ENCODE measurements at places on chromosomes 2 and 18. TPM values are rescaled to one million over a fixed set of nuclear protein-coding genes. Genes with fewer than 3 reads are reported as not detected.

Gene TCF23
- total RNA-seq, result not detected

Gene IL37
- total RNA-seq, result not detected

Gene EHD3
- 23.6 TPM for total RNA-seq

Gene SCYGR3
- total RNA-seq, result not detected

Gene SLC4A5
- total RNA-seq, result not detected

Gene ELOA2
- total RNA-seq, result not detected

Gene UGT1A5
- total RNA-seq, result not detected

Gene XIRP2
- total RNA-seq, result not detected

Gene TUBA4B
- not detected for total RNA-seq

Gene PDE11A
- total RNA-seq, result 0.18 TPM

Gene FKBP1B
- 8.4 TPM for total RNA-seq

Gene CRACDL
- not detected for total RNA-seq

Gene SPATS2L
- total RNA-seq, result 114 TPM

Gene CLEC4F
- total RNA-seq, result not detected

Gene VWC2L
- total RNA-seq, result not detected

Gene MTCL1
- total RNA-seq, result 15.4 TPM

Gene FBXO15
- 0.53 TPM for total RNA-seq

Gene OXER1
- not detected for total RNA-seq

Gene RESP18
- not detected for total RNA-seq

Gene THAP4
- 45.5 TPM for total RNA-seq

Gene VSNL1
- total RNA-seq, result not detected

Gene SPTBN1
- total RNA-seq, result 114 TPM

Gene DPP10
- total RNA-seq, result not detected

Gene CCDC148
- not detected for total RNA-seq

Gene RAPGEF4
- 0.18 TPM for total RNA-seq

Gene WIPF1
- 13.8 TPM for total RNA-seq

Gene ERMN
- not detected for total RNA-seq

Gene LPIN1
- total RNA-seq, result 75.8 TPM

Gene RGPD4
- total RNA-seq, result not detected

Gene DOCK10
- total RNA-seq, result 11.8 TPM

Gene LRRTM1
- total RNA-seq, result not detected

Gene GAL3ST2
- not detected for total RNA-seq

Gene CD8B2
- total RNA-seq, result not detected

Gene LAMA1
- 21.6 TPM for total RNA-seq

Gene SAG
- not detected for total RNA-seq

Gene TUBA3D
- total RNA-seq, result 0.58 TPM

Gene CAMKMT
- 1.9 TPM for total RNA-seq

Gene RMDN2
- total RNA-seq, result 8.4 TPM

Gene ZNF521
- 2.1 TPM for total RNA-seq

Gene SCN7A
- total RNA-seq, result not detected

Gene RAB27B
- 34.6 TPM for total RNA-seq

Gene UGT1A8
- not detected for total RNA-seq

Gene LRRC30
- total RNA-seq, result not detected

Gene MREG
- 1.1 TPM for total RNA-seq

Gene PLGLB2
- total RNA-seq, result not detected

Gene SPP2
- total RNA-seq, result not detected

Gene STON1
- total RNA-seq, result 19.7 TPM

Gene AGXT
- total RNA-seq, result not detected

Gene C2orf80
- total RNA-seq, result not detected

Gene ARHGAP28
- total RNA-seq, result 7.5 TPM

Gene ACTR3
- total RNA-seq, result 250 TPM

Gene PPP3R1
- 23.9 TPM for total RNA-seq

Gene UGT1A7
- total RNA-seq, result not detected

Gene KCNG2
- 1.2 TPM for total RNA-seq

Gene NGEF
- total RNA-seq, result 3.2 TPM

Gene SPDYA
- total RNA-seq, result under 0.01 TPM

Gene TEX44
- not detected for total RNA-seq

All from myometrial cell (primary cell).